ENCODE measurements at places on chromosomes 12 and 14.
A peak's percentile ranks its signal among the peaks of the same experiment; 100 is the strongest.

DNA sequence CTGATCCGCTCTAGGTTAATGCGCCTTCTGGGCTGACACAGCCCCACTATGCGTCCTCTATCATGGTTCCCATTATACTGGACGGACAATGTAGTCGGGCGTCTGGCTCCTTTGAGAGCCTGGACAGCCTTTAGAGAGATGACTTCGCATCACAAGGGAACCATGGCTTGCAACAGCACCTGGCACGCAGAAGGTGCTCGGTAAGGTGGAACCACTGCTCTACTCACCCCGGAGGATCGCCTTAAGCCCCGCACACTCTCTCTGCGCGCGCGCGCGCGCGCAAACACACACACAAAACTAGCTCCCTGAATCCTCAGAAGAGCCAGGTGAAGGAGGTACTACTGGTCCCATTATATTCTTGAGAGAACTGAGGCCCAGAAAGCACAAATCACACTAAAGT lies 7.1 kb downstream of the MAP3K12 start:
- DNase-seq: no peak

- DNase-seq: no peak
Observed at GRCh38 chr12:34333337-34333736, 311.0 kb downstream of the ALG10 start.

DNA sequence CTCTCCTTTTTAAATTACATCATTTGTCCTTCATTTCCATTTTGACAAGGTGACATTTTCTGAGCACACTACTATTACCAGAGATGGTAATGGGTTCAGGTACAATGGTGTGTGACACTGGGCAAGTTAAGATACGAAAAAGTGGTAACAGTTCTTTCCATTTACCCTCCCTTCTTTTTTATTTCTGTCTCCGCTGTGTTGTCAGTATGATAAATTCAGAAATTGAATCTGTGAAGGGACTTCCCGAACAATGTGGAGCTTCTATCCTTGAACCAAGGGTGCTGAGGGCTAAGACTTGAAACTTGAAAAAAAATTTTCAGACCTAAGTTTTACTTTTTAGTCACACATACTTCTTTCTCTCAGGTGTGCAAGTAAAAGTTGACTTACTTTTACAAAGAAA lies 103.7 kb downstream of the ERC1 start:
- DNase-seq: no peak

GRCh38 chr12:50222275-50222783 lies 55.2 kb upstream of the CERS5 start:
- DNase-seq: peak; percentile 71

- peak; percentile 10 for DNase-seq
Observed at GRCh38 chr14:55707365-55707804, 127.4 kb downstream of the KTN1 start.

- peak; percentile 65 for DNase-seq
Observed at GRCh38 chr12:2057041-2057794, 4.4 kb downstream of the CACNA1C start.

DNA sequence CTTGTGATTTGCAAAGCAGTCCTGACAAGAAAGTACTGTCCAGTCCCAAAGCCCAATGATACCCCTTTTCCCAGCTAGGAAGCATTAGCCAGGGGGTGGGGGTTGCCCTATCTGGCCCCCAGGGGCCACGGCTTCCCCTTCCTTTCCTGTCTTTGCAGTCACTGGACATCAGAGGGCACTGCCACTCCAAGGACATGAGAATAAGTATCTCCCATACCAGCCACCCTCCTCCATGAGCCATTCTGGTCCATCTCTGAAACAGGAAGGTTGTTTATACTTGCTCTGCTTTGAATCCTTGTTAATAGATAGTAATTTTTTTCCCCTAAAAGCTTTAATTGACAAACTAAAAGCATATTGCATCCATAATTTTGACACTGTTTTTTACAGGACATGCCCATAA lies 29.7 kb downstream of the RBM19 start:
- DNase-seq: no peak

DNA sequence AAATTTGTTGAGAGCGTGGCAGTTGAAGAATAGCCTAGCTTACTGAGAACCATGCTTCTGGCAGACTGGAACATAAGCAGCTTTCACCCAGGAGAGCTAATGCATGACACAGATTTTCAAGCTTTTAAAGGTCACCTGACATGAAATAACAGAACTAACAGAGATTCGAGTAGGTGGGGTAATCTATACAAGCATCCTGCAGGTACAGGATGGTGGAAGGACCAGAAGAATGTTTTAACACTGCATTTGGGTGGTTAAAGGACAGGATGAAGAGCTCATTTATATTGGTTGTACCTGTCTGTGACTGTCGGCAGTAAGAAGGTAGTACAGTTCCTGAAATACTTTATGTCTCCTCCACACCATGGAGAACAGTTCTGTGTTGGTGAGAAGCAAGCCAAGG lies 8.9 kb downstream of the PELI2 start:
- no peak for DNase-seq

GRCh38 chr12:5497329-5498053 lies 65.6 kb downstream of the NTF3 start:
- DNase-seq: peak; percentile 77

- DNase-seq: no peak
Observed at GRCh38 chr14:97281741-97282140, 484.6 kb downstream of the VRK1 start.

- no peak for DNase-seq
Observed at GRCh38 chr14:30410986-30411385, 148.0 kb upstream of the G2E3 start.

DNA sequence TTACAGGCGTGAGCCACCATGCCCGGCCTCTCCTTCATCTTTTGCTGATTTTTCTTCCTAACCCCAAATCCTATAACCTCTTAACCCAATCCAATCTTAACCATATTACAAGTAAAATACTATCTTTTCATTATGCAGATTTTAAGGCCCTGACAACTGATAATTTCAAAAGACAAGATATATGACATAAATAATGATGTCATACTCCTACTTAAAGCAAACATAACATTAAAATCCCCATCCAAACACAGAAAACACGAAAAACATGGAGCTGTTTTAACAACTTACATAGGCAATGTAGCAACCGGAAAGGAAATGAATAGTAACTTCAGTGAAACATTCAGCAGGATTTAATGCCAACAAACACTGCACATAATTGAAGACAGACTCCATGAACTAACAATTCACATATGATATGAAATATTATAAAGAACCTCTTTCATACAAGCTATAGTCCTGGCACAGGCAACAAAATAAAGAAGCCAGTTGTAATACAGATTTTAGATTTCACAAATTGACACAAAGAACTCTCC lies 21.5 kb downstream of the USP44 start:
- DNase-seq: no peak

GRCh38 chr12:44227616-44228015 lies 391.7 kb downstream of the TMEM117 start:
- no peak for DNase-seq

- DNase-seq: no peak
Observed at GRCh38 chr12:70045514-70045913, 197.7 kb upstream of the CNOT2 start.

GRCh38 chr12:12898911-12899511 lies 7.6 kb downstream of the GPRC5A start:
- no peak for DNase-seq

GRCh38 chr12:48454667-48455066 lies 17.7 kb upstream of the ANP32D start:
- DNase-seq: no peak

- DNase-seq: peak; percentile 79
Observed at GRCh38 chr12:7060353-7060954, at the start of gene C1S. C1S (plus strand) TSS chr12:7060718; CDS start chr12:7061913, 1,195 bp downstream.

DNA sequence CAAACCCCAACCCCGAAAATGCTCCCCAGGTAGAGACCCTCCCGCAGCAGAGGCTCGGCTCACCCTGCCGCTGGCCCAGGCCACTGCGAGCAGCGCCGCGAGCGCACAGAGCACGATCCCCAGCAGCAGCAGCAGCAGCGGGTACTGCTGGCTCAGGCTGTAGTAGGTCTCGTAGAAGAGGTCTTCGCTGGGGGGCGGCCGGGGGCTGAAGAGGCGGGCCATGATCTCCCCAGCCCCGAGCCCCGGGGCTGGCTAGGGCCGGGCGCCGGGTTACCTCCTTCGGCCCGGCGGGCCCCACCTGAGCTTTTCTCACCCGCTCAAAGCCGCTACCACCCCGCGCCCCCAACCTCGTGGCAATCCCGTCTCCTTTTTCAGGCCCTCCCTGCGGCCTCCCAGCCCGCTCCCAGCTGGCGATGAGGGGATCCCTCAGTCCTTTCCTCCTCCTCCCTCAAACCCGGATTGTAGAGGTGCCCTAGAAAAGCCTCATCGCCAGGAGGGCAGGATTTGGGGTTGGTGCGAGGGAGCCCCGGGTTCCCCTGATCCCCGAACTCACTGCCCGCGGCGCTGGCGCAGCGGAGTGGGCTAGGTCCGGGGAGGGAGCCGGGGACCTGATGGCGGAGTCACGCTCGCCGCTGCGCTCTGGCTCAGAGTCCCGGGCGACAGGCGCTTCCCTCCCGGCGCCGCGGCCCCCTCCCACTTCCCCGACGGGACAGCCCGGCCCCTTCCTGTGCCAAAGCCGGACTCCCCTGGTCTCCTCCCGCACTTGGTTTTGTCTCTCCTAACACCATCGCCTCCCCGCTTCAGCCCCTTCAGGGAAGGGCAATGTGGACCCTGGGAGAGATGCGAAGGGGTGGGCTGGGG lies at the start of gene ADCY4:
TSS of gene ADCY4 (minus strand) at position 641 of the 861 bp plus-strand sequence. CDS start at position 222, 419 bp downstream.
- DNase-seq: no peak

GRCh38 chr12:116389990-116390389 lies 112.5 kb upstream of the MED13L start:
- no peak for DNase-seq

DNA sequence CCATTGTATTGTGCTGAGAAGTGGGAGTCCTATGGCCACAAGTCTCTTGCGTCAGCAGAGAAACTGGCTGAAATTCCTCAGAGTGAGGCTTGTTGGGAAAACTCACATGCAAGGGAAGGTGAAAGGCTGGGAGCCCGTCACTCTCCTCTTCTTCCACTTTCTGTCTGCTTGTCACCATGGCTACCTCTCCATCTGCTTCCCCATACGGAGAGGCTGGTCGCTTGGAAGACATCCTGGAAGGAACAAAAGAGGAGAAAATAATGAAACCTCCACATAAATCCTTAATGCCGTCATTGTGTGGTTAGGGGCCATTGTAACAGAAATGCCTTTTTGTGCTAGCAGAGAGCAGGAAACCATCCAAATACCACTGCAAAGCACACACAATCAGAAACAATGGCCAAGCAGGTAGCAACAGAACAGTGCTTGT lies 53.7 kb downstream of the SOX5 start:
- no peak for DNase-seq

GRCh38 chr14:89941830-89942377 lies 12.6 kb downstream of the EFCAB11 start:
- no peak for DNase-seq

DNA sequence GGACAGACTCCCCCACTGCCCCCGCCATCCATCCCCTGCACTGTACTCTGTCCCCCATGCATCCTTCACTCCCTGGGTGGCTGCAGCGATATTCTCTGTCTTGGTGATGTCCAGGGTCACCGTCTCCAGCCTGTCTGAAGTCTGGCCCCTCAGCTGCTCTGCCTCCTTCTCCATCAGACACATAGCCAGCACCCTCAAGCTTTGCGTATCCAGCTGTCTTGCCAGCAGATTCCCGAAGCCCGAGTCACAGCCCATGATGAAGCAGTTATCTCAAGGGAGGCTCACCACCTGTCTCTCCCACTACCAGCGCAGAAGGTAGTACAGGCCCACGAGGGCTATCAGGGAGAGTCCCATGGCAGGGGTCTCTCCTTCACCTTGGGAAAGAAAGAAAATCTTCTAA lies 77.8 kb downstream of the HSD17B6 start:
- no peak for DNase-seq

DNA sequence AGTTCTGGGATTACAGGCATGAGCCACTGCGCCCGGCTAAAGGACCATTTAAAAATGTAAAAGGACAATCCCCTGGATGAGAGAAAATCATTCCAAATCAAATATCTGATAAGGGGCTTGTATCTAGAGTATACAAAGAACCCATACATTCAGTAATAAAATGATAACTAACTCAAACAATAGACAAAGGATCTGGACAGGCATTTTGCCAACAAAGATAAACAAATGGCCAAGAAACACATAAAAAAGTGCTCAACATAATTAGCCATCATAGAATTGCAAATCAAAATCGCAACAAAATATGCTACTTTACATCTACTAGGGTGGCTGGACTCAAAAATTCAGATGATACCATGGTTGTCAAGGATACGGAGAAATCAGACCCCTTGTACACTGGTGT lies 8.5 kb upstream of the BICD1 start:
- DNase-seq: no peak

GRCh38 chr12:101838628-101839323 lies 8.0 kb upstream of the GNPTAB start:
- no peak for DNase-seq

DNA sequence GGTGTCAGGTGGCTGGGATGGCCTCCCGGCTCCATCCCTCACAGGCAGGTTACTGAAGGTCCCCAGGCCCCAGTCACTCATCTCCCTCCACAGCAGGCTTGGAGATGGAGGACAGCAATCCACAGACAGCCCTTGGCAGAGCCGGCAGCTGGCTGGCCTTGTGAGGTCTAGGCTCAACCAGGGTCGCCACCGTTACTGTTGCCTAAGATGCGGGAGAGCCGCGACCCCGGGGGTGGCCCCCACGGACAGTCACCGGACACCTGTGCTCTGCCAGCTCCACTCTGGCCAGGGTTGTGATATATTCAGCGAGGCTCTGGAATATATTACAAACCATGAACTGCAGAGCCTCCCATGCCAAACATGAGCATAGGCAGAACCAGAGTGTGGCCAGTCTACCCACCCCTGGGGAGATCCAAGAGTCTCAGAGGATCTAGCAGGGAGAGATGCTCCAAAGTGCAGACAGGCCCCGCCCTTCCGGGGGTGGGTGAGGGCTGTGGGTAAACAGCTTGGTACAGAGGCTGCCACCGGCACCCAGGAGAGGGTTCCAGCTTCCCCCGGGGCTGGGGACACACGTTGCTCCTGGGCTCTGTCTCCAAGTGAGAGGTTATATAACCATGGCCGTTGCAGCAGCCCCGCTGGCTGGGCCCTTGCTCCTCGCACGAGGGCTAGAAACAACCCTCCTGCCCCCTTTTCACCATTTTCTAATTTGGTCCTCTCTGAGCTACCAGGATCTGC lies 55.9 kb upstream of the DIO3 start:
- DNase-seq: no peak

- DNase-seq: no peak
Observed at GRCh38 chr14:53622447-53622846, 334.2 kb downstream of the BMP4 start.

DNA sequence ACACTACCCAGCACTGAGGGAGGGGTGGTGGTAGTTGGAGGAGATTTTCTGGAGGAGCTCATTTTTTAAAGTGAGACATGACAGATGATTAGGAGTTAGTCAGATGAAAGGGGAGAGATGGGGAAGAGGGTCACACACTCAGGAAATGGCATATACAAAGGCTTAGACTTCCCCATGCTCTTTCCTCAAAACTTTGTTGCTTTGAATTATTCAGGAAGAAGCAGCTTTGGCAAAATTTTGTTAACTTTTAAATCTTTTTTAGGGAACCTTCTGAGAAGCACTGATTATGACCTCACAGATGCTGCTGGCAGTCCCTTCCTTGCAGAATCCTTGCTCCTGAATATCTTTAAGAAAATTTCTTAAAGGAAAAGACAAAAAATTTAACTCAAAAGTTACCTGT lies 19.8 kb downstream of the ALDH6A1 start:
- DNase-seq: no peak

GRCh38 chr12:107178776-107179175 lies 85.4 kb upstream of the CRY1 start:
- DNase-seq: no peak

All from HuH-7 (cell line).